Keratinocyte (primary cell): ENCODE measurements at places on chromosomes 3 and 15.

DNA sequence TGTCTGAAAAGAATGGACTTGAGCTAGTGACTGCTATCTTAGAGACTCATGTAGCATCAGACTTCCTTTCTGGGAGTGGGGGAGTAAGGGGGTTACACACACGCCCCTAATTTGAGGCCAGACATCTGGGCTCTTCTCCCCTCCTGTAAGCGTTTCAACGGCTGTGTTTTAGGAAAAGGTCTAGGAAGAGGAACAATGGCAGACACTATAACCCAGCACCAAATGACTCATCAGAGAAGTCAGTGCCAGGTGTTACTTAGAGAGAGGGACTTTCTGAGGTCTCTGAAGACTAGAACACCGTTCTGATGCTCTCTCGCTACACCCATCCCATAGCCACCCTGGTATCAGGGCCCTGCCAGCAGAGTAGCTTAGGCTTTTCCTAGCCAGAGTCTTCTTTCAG lies 65.5 kb downstream of the SSUH2 start:
- no peaks in the 10 kb centered on the region for H3K4me1 ChIP-seq
- no peaks in the 10 kb centered on the region for H3K36me3 ChIP-seq
- no peak overlapping the region for H3K27ac ChIP-seq
- no peak for DNase-seq
- H3K4me3 ChIP-seq: no peak overlapping the region

DNA sequence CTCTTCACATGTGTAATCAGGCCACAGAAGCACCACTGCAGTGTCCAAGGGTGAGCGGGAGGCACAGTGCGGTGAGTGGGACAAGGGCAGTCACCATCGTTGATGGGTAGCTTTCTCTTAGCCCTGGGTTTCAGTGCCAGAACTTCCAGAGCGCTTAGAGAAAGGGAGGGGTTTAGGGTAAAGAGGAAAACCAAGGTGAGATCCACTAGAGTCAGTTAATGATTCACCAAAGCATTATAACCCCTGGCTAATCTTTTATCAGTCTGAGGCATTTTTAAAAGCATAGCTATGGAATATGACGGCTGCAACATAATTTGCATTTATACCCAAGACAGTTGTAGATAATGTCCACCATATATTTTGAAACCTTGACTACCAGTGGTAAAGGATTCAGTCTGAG lies 94.8 kb downstream of the SHQ1 start:
- no peaks in the 10 kb centered on the region for H3K36me3 ChIP-seq
- no peak for DNase-seq
- H3K4me1 ChIP-seq: peaks cover 7% of the 10 kb centered on the region
- H3K4me3 ChIP-seq: no peak overlapping the region
- H3K27ac ChIP-seq: no peak overlapping the region
- no peaks in the 10 kb centered on the region for H3K27me3 ChIP-seq

DNA sequence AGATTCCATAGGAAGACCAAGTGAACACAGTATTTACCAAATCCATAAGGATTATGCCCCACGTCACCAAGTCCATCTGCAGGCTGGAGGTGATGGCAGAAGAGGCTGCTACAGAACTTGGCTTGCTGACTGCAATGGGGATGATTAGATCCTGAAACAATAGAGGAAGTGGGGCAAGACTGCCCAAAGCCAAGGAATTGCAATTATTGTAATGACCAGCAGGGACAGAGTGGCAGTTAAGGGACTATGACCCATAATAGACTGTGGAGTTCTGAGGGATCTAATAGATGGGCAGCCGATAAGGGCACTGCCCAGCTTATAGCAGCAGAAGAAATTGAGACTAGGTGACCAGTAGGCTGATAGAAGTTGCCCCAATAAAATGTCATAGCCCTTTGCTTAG lies 108.4 kb downstream of the MINAR1 start:
- no peaks in the 10 kb centered on the region for H3K27me3 ChIP-seq
- no peak overlapping the region for H3K27ac ChIP-seq

DNA sequence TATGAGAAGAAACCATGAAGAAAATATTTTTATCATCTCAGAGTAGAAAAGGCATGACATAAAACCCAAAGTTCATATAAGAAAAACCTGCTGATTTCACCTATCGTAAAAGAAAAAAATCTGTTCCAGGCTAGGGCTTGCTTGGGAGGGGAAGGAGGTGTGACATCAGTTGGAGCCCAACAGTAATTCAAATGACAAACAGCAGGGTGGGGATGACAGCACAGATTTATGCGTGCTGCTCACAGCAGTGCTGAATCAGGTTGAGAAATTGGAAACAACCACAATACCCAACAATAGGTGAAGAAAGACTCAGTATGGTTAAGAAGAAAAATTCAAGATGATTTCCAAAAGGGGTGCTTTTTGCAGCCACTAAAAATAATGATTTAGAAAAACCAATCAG lies 172.4 kb downstream of the PDE8A start:
- H3K4me3 ChIP-seq: no peak overlapping the region
- no peak overlapping the region for H3K27ac ChIP-seq
- H3K27me3 ChIP-seq: no peaks in the 10 kb centered on the region
- DNase-seq: no peak

DNA sequence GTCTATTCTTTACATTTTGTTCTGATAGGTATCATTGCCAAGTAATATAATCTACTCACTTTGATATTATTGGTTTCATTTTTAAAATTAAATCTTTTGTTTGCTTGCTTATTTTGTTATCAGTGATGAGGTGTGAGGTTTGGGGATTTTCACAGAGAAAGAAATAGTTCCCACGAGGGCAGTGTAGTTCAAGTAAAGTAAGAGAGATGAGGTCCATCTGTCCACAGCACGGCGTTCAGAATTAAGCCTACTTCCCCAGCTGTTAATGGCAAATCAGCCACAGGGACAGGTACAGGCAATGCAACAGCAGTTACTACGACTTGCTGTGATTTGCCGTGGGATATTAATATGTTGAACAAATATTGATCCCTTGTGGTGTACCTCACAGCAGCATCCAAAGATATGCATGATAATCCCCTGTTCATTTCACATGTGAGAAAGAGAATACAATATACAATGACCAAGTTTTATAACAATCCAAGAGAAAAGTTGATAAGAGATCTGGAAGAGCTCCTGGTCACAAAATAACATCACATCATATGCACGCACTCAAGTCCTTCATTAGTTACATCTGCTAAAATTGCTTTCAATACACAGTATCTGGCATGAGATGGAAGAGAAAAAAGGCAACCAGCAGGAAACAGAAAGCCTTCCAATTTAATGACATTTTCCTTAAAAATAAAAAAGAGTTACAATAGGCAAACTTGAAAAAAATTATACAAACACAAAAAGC lies 131.6 kb downstream of the TUSC7 start:
- H3K4me1 ChIP-seq: no peaks in the 10 kb centered on the region
- no peaks in the 10 kb centered on the region for H3K27me3 ChIP-seq
- no peak for DNase-seq
- H3K4me3 ChIP-seq: no peak overlapping the region
- H3K27ac ChIP-seq: no peak overlapping the region

- no peak for DNase-seq
- no peaks in the 10 kb centered on the region for H3K36me3 ChIP-seq
- H3K4me1 ChIP-seq: no peaks in the 10 kb centered on the region
- H3K27ac ChIP-seq: no peak overlapping the region
- no peak overlapping the region for H3K4me3 ChIP-seq
- H3K27me3 ChIP-seq: no peaks in the 10 kb centered on the region
Measured at GRCh38 chr3:152915695-152916094, 80.8 kb downstream of the P2RY1 start.

GRCh38 chr3:197444793-197445379 lies 110.9 kb downstream of the BDH1 start:
- H3K27ac ChIP-seq: no peak overlapping the region
- no peaks in the 10 kb centered on the region for H3K4me1 ChIP-seq

DNA sequence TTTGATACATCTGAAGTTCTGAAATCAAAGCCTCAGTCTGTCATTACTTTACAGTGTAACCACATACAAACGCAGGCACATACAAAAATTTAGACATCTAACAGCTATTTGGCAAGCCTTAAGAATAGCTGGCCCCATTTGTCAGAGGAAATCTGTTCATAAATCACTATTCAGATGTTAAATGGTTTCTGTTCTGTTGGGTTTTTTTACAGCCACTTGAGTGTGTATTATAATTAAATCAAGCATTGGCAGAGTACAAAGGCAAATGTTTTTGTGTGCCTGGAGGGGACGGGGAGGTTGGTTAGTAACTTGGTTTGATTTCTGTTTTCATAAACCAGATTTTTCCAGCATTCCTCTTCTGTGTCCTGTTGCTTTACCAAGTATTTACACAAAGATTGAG lies 24.1 kb downstream of the PIGB start:
- peaks cover 3% of the 10 kb centered on the region for H3K36me3 ChIP-seq
- no peak overlapping the region for H3K4me3 ChIP-seq
- H3K4me1 ChIP-seq: peaks cover 11% of the 10 kb centered on the region
- DNase-seq: no peak
- no peak overlapping the region for H3K27ac ChIP-seq

DNA sequence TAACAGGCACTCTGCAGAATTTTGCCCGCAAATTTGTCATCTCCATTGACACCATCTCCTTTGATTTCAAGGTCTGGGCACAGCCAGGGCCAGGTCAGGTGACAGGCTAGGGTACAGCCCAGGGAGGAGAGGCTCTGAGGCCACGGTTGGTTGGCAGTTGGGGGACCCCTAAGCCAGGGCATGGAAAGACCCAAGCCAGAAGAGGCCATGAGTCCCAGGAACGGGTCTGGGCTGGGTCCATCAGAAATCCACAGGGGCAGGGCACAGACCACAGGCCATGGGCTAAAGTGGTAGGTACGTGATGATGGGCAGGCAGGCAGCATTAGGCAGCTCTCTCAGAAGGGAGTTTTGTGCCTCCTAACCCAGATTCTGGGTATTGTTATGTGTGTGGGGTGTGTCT lies 45.8 kb downstream of the SEMA3G start:
- DNase-seq: no peak
- peaks cover 5% of the 10 kb centered on the region for H3K27me3 ChIP-seq
- H3K4me1 ChIP-seq: peaks cover 12% of the 10 kb centered on the region
- no peak overlapping the region for H3K27ac ChIP-seq
- peaks cover 44% of the 10 kb centered on the region for H3K36me3 ChIP-seq

DNA sequence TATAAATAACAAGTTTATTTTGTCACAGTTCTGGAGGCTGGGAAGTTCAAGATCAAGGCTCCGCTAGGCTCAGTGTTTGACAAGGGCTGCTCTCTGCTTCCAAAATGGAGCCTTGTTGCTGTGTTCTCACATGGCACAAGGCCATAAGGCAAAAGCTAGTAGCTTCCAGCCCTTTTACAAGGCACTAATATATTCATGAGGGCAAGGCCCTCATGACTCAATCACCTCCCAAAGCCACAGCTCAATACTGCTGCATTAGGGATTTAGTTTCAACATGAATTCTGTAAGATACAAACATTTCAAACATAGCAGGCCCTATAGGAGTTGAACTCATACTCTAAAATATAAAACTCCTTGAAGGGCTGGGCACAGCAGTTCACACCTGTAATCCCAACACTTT lies 30.2 kb downstream of the ZBTB11 start:
- no peak overlapping the region for H3K4me3 ChIP-seq
- peaks cover 2% of the 10 kb centered on the region for H3K36me3 ChIP-seq
- H3K27me3 ChIP-seq: no peaks in the 10 kb centered on the region

DNA sequence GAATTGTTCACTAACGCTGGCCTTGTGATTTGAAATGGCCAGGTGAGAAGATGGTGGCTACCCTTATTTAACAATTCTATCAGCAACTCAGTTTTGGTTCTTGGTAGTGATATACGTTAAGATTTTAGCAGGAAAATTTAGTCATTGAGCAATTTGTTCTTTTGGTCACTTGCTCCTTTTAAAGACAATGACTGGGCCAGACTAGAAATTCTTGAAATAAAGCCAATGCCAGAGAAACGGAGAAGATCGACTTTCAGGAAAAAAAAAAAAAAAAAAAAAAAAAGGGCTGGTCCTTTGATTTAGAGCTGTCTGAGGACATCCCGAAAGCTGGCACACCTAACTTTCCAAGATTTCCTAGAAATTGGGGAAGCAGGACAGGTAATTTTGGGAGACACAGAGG lies 178.5 kb downstream of the FNDC3B start:
- no peak for DNase-seq
- H3K4me1 ChIP-seq: peaks cover 34% of the 10 kb centered on the region
- no peak overlapping the region for H3K4me3 ChIP-seq
- no peaks in the 10 kb centered on the region for H3K27me3 ChIP-seq
- H3K27ac ChIP-seq: no peak overlapping the region

DNA sequence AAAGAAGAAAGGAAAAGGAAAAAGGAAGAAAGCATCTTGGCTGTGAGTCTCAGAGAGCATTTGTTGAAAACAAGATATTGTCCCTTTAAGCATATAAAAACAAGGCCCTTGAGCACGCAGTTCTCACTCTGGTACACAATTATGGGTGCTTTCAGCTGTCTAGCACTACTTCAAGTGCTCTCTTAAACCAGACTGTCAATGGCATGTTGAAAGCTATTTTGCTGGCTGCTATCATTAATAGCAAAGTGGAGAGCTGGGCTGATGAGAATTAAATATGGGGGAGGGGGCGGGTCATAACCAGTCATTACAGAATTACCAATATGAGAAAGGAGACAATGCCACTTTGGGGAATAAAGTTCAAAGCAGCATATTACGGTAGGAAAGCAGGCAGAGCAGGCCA lies 9.3 kb downstream of the TLE3 start:
- peaks cover 23% of the 10 kb centered on the region for H3K4me1 ChIP-seq
- H3K27ac ChIP-seq: no peak overlapping the region
- peaks cover 14% of the 10 kb centered on the region for H3K36me3 ChIP-seq
- no peak for DNase-seq

GRCh38 chr3:16908016-16908807 lies 23.5 kb downstream of the PLCL2 start:
- no peaks in the 10 kb centered on the region for H3K27me3 ChIP-seq
- H3K4me1 ChIP-seq: no peaks in the 10 kb centered on the region
